Hematopoietic multipotent progenitor cell treated with erythropoietin and hydrocortisone succinate and interleukin-3 and kit ligand, for 15 days (in vitro differentiated cells): ENCODE measurements at places on chromosomes 3 and 15.

DNA sequence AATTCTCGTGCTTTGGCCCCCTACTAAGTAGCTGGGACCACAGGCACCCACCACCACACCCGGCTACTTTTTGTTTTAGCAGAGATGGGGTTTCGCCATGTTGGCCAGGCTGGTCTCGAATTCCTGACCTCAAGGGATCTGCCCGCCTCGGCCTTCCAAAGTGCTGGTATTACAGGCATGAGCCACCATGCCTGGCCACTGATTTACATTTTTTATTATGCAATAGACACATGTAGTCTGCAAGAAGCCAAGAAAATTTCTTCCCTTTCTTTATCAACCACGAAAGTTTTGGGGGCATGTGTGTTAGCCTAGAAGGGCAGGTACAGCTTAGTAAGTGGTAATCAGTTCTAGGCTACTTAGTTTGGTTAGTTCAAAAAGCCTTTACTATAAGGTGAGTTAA is 51.1 kb downstream of the LRRFIP2 start:
- DNase-seq: no peak

- no peak for DNase-seq
Measured at GRCh38 chr3:170307671-170308405, 49.7 kb upstream of the SKIL start.

GRCh38 chr15:61011576-61012336 is 217.3 kb downstream of the RORA start:
- DNase-seq: no peak

GRCh38 chr3:169305460-169305859 is 358.1 kb downstream of the MECOM start:
- DNase-seq: no peak

DNA sequence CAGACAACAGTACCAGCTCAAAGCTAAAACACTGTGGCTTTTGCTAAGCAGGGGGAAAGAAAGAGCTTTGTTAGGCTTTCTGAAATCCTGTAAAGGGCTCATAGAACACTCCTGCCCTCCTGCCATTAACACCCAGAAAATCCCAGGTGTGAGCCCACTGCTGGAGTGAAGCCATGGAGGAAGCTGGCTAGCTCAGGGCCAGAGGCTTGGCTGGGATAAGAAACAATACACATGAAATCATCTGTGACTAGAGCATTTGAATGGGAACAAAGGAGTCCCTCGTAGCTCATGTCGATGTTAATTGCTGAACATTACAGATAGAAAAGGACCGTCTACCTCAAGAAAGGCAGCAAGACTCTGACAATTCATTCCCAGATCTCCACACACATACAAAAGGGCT is 23.5 kb downstream of the RUVBL1 start:
- no peak for DNase-seq

DNA sequence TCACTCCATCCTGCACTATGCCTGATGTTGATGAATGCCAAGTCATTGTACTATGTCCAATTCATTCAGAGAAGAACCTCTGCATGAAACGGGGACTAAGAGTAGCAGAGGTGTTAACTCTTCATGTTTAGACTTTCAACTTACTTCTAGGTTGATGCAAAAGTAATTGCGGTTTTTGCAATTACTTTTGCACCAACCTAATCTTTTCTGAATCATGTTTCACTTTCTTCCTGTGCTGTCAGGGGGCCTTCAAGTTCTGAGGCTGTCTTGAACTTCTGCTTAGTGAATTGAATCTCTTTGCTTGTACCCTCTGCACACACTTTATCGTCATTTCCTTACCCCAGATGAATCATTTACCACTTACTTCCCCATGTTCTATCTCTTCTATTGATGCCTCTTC is 636.2 kb downstream of the NAALADL2 start:
- no peak for DNase-seq

- no peak for DNase-seq
Measured at GRCh38 chr3:81958972-81959640, 197.7 kb upstream of the GBE1 start.

DNA sequence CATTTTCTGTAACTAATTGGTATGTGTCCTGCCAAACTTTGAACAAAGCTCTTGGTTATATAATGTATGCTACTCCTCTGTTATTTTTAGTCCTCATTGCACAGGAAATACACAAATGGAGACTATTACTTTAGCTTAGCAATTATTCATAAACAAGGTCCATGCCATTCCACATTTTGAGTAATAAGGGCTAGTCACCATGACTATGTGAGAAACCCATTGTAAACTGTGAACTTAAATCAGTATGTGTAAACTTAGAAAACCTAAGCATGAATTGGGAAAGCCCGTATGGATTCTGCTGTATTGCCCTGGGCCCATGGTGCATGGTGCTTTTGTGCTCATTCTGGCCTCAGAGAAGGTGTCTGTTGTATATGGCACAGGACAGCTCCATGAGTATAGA is 100.3 kb downstream of the HCN4 start:
- no peak for DNase-seq

DNA sequence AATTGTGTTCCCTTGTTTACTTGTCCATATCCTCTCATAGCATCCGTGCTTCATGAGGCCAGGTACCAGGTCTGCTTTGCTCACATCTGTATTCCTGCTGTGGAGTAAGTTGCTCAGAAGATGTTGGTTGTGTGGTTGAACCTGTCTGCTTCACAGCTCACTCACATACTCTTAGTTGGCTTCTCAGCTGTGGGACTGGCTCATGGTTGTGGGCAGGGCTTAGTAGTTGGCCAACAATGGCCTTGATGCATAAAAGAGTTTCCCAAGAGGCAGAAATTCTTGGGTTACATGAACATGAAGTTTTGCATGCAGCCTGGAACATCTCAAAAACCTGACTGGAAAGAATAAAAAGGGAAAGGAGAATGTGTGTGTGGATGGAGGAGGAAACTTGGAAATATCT is 17.0 kb downstream of the CELF6 start:
- no peak for DNase-seq

GRCh38 chr3:22296601-22297000 is 545.6 kb upstream of the ZNF385D start:
- DNase-seq: no peak

GRCh38 chr3:121659586-121659985 is 1.1 kb downstream of the HCLS1 start:
- DNase-seq: no peak

DNA sequence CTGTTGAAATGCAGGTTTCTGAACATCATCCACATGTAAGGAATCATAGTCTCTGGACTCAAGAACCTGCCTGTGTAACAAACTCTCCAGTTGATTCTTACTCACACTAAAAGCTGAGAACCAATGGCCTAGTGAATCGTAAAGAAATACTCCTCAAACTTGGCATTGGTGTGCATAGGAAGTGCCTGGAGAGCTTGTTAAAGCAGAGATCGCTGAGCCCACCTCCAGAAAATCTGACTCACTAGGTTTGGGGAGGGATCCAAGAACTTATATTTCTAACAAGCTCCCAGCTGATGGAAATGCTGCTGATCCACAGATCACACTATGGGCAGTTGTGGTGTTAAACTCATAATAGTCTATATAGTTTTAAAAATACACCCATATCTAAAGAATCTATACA is 55.8 kb upstream of the LMCD1 start:
- no peak for DNase-seq

DNA sequence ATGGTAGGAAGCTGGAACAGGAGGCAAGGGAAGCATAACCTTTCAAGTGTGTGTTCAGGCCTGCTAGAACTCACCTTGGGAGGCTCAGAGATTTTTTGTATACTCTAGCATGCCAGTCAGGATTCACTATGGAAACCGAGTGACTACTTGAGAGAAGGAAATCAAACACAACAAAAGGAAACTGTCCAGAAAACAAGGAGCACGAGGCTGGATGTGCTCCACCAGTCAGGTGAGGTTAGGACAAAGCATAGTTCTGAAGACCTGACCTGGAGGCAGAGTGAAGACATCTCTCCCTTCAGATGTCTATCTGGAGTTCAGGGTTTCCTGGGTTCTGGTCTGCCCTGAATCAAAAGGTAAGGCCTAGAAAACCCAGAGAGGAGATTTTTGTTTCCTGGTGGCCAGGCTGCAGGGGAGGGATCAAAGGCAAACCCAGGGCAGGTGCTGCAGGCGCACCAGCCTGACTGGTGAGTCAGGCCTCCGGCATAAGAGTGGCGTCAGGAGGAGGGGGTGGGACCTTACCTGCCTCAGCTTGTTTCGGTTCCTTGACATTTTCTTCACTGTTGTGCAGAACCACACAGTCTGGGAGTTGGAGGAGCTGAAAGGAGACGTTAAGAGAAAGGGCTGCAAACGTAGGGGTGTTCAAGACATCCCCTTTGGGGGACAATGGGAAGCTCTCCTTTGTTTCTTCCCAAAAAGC is 52.2 kb upstream of the OSBPL11 start:
- no peak for DNase-seq

DNA sequence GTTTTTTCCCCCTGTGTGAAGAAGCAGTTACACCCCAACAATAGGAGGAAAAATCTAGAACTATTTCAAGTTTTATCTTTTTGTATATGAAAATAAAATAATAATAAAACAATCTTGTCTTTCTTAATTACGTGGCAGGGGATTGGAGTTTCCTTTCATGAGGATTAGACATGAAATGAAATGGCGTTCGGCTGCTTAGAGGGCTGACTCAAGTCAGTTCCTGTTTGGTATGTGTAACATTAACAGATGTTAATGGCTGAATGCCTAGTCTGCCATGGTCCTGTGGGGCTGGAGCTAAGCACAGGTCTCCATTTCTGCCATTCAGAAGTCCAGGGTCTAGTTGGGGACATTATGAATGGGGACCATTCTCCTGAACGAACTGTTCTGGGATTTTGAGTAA is 3.1 kb upstream of the EXOG start:
- DNase-seq: no peak

DNA sequence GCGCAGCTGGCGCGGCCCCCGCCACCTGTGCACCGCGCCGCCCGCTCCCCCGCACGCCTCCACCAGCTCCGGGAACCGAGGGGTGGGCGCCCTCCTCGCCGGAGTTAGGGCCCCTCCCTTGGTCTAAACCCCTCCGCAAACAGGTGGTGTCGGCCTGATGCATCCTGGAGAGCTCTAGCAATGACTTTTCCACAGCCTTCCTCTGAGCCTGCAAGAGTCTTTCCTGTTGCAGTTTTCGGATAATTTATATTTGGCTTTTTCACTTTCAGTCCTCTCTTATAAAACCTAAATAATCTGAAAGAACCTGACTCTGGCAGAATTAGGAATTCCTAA is 334 bp upstream of the IGSF11 start:
- DNase-seq: no peak

DNA sequence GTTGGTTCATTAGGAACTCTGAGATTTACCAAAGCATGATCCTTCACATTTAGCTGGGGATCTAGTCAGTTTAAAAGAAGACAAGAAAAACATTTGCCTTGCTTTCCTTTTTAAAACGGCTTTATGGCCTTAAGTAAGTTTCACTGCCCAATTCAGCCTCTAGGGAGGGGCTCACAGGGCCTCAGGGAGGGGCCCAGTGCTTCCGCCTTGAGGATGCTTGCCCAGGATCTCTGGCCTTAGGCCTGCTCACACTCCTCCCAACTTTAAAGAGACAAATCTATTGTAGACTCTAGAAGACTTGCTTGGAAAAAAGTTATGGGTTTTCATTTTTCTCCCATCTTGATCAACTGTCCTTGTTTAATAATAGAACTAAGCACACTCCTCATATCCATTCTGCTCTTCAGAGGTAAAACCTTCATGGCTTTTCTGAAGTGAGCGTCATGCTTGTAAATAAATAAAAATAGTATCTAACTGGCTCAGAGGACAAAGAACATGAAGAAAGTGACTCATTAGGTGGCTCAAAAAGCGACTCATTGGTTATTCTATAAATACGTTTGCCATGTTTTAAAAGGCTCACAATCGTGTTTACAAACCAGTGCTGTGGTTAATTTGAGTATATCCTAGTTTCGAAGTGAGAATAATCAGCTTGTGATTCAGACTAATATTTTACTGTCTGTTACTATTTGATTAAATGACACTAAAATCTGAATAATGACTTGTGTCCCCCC is 13.7 kb downstream of the PDHB start:
- DNase-seq: no peak

DNA sequence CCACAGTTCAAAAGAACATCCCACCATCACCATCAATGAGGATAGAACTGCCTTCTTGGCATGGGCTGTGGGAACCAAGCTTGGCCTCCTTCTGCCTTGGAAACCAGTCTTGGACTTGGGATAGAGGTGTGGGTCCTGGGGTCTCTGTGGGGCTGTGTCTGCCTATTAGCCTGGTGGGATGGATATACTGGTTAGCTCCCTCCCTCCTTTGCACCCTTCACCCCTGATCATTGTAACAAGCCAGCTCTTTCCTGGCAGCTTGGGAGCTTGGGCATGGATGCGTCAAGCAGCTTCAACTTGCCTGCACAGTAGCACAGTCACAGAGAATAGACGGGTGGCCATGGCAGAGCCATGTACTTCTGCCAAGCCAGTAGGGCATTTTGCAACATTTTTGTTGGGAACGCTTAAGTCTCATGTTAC is 65.2 kb downstream of the SMAD6 start:
- DNase-seq: no peak

DNA sequence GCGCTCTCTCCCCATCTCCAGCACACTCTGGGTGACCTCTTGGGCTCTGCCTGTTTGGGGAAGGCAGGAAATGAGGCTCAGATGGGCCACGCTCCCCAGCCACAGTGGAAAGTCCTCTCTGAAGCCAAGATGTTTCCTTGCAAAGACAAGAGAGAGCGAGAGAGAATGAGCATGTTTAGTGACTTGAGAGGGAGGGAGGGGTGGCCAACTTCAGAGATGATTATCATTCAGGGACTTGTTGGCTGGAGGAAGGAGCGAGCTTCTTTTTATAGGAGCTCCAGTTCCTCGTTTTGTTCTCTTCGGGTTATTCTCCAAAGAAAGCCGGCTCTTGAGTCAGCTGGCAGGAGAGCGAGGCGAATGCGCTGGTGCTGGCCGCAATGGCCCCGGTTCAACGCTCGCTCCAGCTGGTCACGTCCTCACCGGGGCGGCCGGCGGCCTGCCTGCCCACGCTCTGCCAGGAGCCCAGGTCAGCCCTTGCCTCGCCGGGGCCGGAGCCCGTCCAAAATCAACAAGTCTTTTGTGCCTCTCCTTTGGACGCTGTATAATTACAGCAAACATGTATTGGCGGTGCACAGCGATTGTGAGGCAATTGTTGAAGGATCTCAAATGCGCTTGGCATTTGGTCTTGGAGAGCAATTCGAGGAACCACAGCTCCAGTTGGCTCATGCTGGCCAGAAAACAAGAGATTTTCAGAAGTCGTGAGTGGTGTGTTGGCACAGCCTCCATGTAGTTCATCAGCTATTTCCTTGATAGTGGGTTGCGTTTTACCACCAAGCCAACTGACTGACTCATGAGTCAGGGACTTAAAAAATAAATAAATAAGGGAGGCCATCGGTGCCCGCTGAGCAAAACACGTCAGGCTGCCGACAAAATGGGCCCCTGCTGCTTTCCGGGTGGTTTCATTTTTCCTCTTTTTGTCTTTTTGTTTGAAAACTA is 288.6 kb downstream of the UACA start:
- DNase-seq: no peak

- DNase-seq: no peak
Measured at GRCh38 chr15:24933716-24934115, 21.1 kb upstream of the SNRPN start.

- DNase-seq: no peak
Measured at GRCh38 chr3:60085649-60086048, 1035.8 kb upstream of the CFAP20DC start.

GRCh38 chr3:112721231-112721630 is 80.3 kb upstream of the CCDC80 start:
- no peak for DNase-seq

GRCh38 chr15:65068403-65068788 is 605 bp upstream of the RASL12 start:
- no peak for DNase-seq
